ENCODE measurements at places on chromosomes 6 and 20.

DNA sequence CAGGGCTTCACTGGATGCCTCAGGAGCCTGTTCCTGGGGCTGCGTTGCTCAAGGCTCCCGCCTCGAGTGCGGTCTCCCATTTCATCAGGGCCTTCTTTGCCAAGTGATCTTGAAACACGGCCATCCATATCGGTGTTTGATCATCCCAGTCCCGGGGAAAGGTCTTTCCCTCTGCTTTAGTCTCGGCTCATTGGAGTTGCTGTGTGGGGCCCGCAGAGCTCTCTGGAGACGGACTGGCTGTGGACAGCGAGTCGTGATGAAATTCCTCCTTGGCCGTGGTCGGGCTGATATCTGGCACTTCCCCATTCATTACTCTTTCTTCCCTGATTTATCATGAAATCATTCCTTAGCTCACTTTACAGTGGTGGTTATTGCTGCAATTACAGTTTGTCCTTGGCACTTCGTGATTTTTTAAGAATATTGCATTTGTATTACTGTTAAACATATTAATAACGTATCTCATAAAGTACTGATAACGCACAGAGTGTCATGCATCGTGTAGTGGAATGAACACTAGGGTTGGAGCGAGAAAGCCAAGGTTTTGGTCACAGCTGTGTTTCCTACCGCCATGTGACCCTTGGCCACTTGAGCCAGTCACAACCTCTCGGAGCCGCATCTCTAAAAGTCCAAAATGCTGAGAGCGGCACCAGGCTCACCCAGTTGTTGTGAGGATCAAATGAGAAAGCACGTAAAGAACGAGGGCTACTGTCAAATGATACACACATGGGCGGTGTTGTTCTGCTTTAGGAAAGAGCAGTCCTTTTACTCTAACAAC lies 71.8 kb downstream of the MTHFD1L start:
- DNase-seq: no peak

DNA sequence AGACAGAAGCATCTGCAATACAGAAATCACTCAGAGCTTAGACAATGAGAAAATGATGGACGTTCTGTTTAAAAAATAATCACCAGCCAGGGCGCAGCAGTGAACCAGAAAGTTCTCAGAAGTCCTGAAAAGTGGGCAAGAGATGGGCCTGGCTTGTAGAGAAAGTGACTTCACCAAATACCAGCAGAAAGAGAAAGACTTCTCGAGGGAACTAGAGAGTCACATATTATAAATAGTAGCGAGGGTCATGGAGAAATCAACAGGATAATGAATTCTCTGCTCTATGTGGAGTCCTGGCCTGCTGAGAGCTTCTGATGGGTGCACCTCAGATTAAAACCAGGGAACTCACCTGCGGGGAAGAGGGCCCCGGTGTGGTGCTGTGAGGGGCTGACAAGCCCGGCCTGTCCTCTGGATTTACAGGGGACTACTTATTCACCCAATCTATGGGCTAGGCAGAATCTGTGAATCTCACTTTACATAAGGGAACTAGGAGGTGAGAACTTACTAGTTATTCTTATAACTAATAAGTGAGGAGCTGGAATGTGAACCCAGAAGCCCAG lies 5.6 kb upstream of the RAMACL start:
- DNase-seq: no peak

- DNase-seq: no peak
Measured at GRCh38 chr20:52405986-52406385, 214.4 kb upstream of the ZFP64 start.

DNA sequence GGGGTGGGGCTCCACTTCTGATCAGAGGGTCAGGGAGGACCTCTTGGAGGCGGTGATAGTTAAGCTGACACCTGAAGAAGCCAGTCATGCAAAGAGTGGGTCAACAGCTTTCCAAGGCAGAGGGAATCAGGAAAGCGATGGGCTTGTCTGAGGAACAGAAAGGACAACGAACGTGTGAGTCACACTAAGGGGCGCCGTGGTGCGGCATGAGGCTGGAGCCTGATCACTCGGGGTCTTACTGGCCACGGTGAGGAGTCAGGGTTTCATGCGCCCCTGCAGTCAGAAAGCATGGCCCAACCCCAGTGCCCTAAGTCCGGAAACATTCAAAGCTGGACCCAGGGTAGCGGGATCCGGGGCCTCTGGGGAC lies 50.6 kb upstream of the SLC32A1 start:
- DNase-seq: no peak

- DNase-seq: no peak
Measured at GRCh38 chr6:160055378-160055777, 66.2 kb upstream of the SLC22A1 start.

DNA sequence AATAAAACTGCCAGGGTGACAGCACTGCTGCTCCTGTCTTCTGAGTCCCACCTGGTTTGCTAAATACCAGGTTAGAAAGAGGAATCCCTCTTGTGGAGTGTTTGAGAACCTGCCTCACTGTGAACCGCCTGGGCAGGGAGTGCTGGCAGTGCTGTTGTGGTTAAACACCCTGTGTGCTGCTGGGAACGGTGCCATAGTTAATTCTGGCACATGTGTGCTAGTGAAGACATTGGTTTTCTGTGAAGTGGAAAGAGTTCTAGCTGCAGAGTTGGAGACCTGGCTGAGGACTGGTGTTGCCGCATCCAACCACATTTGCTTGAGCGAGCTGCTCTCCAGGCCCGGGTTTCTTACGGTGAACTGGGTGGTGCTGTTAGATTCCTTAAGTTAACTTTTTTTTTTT lies 72.7 kb downstream of the IGF2R start:
- DNase-seq: no peak

GRCh38 chr6:37503309-37503965 lies 3.7 kb upstream of the CCDC167 start:
- no peak for DNase-seq

DNA sequence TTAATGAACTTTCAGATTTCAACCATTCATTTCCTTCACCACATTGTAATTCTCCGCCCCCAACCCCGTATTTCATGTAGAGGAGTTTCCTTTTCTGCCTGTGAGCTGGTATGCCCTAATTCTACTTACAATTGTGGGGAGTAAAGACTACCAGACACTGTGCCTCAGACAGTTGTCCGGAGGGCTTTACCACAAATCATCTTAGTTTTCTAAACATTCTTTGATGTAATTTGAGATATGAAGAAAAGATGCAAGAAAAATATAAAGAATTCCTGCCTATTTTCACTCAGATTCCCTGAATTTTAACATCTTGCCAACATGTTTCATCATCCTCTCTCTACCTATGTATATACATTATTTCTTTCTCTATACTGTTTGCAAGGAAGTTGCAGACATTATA lies 28.3 kb upstream of the LOC128125822 start:
- no peak for DNase-seq
